ENCODE measurements at places on chromosomes 1 and 21.

- DNase-seq: no peak
Measured at GRCh38 chr1:77876884-77877283, 11.5 kb upstream of the NEXN start.

GRCh38 chr1:109959974-109960744, 24.4 kb upstream of the AHCYL1 start:
- no peak for DNase-seq

GRCh38 chr1:11485191-11485590, 6.2 kb downstream of the DISP3 start:
- DNase-seq: no peak

GRCh38 chr1:179632868-179633267, 41.2 kb downstream of the TDRD5 start:
- DNase-seq: no peak

GRCh38 chr1:15406614-15407559, 2.8 kb upstream of the EFHD2 start:
- DNase-seq: no peak

- no peak for DNase-seq
Measured at GRCh38 chr1:180183426-180183825, 28.8 kb downstream of the QSOX1 start.

GRCh38 chr1:23526329-23527041, 4.5 kb downstream of the E2F2 start:
- DNase-seq: no peak

All from stimulated activated CD8-positive, alpha-beta memory T cell treated with anti-CD3 and anti-CD28 coated beads, Interleukin-4, amount 100 ng/mL, for 1 hour (primary cell).